ENCODE measurements at places on chromosomes 13 and 19. TPM values are rescaled to one million over a fixed set of nuclear protein-coding genes. Genes with fewer than 3 reads are reported as not detected.

GRCh38 chr19:47680858-47681332, 32.3 kb upstream of the EHD2 start:
- no peak for DNase-seq

GRCh38 chr13:113612607-113613006, 28.1 kb downstream of the TFDP1 start:
- no peak for DNase-seq

GRCh38 chr19:12828494-12828893, 5.9 kb downstream of the RTBDN start:
- DNase-seq, result no peak

- no peak for DNase-seq
Observed at GRCh38 chr13:46386392-46387063, 524 bp downstream of the RUBCNL start.

DNA sequence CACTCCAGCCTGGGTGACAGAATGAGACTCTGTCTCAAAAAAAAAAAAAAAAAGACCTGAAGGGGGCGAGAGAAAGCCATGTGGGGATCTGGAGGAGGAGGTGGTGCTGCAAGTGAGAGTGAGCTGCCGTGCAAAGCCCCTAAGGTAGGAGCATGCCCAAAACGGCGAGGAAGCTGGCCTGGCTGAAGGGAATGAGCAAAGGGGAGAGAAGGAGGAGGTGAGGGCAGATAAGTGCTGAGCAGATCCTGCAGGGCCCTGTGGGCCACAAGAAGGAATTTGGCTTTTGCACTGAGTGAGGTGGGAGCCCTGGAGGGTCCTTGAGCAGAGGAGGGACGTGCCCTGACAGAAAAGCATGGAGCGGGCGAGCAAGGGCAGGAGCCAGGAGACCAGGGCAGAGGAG, 19.4 kb upstream of the ADGRE5 start:
- no peak for DNase-seq

Gene CALR3
- total RNA-seq, result not detected

- no peak for DNase-seq
Observed at GRCh38 chr13:114229506-114229905, 5.2 kb upstream of the CDC16 start.

- no peak for DNase-seq
Observed at GRCh38 chr13:24670174-24670573, 10.0 kb upstream of the ATP12A start.

DNA sequence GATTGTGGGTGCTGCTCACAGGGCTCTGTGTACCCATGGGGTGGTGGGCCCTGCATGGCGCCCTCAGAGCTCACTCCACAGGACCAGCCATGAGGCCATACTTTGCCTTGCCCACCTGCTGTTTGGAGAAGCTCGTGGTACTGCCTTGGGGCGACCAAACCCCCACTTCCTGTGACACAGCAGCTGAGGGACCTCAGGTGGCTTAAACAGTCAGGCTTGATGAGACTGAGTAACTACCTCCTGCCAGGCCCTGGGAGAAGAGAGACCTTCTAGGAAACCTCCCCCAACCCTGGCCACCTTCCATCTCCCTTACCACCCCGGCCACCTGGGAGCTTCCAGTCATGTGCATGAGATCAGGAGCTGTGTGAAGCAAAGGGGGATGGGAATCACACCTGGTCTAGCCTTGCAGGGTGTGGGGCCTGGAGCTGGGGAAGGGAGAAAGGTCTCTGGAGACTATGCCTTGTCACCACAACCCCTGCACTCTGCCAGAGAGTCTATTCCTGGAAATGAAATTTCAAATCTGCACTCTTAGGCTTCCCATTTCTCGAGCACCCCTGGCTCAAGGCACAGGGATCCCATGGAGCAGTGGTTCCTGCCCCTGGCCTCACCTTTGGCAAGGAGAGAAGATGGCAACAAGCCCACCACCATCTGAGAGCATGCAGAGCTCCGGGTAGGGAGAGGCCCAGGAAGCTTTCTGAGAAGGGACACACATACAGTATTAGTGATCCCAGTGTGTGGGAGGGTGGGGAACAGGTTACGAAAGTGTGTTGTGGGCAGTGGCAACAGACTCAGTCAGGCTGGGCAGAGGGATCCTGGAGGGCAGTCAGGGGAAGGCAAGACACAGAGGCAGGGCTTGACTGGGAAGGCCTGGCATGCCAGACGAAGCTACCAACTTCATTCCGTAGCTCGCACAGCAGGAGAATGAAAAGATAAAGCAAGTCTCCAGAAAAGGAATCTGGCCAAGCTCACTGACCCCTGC, 125.0 kb downstream of the URI1 start:
- DNase-seq, result no peak

- no peak for DNase-seq
Observed at GRCh38 chr13:44259045-44260027, 114.3 kb upstream of the SERP2 start.

Gene LIM2
- not detected for total RNA-seq

GRCh38 chr13:40916207-40916998, 102.7 kb downstream of the ELF1 start:
- DNase-seq, result no peak

GRCh38 chr19:3274942-3275582, 50.6 kb downstream of the CELF5 start:
- DNase-seq, result no peak

Gene ZNF136
- 25.7 TPM for total RNA-seq

- no peak for DNase-seq
Observed at GRCh38 chr13:104530741-104531140, 1464.5 kb upstream of the SLC10A2 start.

Gene SIGLEC8
- total RNA-seq, result 0.82 TPM

Gene MUC16
- total RNA-seq, result not detected

- DNase-seq, result no peak
Observed at GRCh38 chr19:1904860-1905109, 414 bp upstream of the ADAT3 start.

GRCh38 chr19:49400029-49400428, 12.0 kb downstream of the KASH5 start:
- DNase-seq, result no peak

Gene RFPL4AL1
- total RNA-seq, result not detected

- no peak for DNase-seq
Observed at GRCh38 chr19:5133986-5134595, 165.2 kb downstream of the KDM4B start.

GRCh38 chr13:109572389-109572788, 214.0 kb downstream of the IRS2 start:
- no peak for DNase-seq

DNA sequence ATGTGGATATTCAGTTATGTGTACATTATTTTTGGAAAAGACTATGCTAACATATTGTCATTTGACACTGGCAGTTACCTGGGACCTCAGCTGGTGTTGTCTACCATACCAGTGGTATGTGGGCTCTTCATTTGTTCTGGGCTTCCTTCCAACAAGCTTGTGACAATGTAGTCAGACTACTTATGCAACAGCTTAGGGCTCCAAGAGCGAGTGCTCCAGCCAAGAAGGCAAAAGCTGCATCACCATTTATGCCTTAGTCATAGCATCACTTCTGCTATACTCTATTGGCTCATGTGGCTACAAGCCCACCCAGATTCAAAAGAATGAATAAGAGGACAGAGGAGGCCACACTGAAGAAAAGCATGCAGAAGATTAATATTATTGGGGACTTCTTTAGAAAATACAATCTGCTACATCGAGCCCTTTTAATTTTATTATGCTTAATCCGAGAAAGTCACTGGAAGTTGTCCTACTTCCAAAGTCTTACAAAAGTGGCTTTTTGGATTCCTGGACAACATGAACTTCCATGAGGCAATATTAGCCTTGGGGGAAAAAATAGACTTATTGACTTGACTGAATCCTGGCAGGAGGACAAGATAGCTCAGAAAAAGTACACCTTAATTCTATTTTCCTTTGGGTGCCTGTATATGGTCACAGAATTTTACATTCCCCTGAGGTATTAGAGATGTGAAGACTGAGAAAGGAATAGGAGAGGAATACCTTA, 529.4 kb upstream of the HTR2A start:
- no peak for DNase-seq

DNA sequence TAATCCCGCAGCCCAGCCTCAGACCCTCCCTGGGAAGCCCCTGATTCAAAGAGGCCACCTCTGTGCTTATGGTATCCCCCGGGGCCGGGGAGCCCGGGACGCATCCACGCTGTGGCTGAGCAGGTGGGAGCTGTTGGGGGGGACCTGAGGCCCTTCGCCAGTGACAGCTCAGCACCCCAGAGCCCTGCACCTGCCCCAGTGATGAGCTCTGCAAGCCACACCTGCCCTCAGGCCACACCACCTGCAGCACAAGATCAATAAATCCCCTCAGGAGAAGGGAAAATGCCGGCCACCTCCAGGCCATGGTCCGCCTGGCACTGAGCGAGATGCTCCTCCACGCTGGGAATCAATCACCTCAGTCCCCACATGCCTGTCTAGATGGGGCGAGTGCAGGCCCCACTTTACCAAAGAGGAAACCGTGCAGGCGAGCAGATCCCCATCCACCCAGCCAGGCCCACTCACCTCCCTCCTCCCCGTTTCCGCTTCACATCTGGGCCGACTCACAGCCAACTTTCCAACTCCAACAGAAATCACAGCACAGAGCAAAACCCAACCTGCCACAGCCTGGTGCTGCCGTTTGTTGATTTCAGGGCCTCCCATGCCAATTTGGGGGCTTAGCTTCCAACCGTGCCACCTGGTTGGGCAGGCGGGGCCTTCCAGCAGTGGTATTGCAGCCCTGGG, 12.8 kb downstream of the MOB3A start:
- DNase-seq, result no peak

Gene PSMC4
- total RNA-seq, result 99.9 TPM

- no peak for DNase-seq
Observed at GRCh38 chr19:39749981-39750380, 12.2 kb upstream of the CLC start.

Gene ZNF112
- total RNA-seq, result 28.1 TPM

DNA sequence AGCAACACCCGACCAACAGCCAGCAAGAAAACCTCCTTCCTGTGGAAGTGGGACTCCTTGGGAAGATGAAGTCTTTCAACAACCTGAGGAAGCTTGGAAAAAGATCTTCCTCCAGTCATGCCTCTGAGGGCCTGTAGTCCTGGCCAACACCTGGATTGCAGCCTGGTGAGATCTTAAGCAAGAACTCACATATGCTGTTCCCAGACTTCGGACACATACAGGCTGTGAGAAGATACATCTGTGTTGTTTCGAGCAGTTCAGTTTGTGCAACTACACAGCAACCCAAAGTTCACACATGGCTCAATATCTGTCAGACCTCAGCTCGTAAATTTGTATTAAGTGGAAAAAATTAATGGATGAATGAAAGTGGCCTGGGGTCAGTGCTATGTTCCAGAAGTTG, 65.1 kb upstream of the UBAC2 start:
- no peak for DNase-seq

DNA sequence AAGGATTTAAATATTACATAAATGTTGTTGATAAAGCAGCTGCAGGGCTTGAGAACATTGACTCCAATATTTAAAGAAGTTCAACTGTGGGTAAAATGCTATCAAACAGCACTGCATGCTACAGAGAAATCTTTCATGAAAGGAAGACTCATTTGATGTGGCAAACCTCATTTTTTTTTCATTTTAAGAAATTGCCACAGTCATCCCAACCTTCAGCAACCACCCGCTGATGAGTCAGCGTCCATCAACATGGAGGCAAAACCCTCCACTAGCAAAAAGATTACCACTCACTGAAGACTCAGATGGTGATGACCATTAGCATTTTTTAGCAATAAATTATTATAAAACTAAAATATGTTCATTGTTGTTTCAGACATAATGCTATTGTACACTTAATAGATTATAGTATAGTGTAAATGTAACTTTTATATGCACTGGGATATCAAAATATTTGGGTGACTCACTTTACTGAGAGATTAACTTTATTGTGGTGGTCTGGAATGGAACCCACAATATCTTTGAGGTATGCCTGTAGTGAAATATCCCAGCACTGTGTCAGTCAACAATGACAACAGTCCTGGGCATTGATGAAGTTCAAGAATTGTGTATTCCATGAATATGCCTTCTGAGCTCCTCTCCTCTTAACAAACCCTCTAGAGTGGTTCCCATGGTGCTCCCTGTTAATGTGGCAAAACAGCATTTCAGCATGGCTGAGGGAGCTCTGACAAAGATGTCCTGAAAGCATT, 52.4 kb upstream of the SOX21 start:
- no peak for DNase-seq

- no peak for DNase-seq
Observed at GRCh38 chr13:100388923-100389322, 199.7 kb downstream of the GGACT start.

- DNase-seq, result no peak
Observed at GRCh38 chr13:110332750-110333149, 25.7 kb downstream of the COL4A2 start.

Gene PDE4C
- 1.2 TPM for total RNA-seq

DNA sequence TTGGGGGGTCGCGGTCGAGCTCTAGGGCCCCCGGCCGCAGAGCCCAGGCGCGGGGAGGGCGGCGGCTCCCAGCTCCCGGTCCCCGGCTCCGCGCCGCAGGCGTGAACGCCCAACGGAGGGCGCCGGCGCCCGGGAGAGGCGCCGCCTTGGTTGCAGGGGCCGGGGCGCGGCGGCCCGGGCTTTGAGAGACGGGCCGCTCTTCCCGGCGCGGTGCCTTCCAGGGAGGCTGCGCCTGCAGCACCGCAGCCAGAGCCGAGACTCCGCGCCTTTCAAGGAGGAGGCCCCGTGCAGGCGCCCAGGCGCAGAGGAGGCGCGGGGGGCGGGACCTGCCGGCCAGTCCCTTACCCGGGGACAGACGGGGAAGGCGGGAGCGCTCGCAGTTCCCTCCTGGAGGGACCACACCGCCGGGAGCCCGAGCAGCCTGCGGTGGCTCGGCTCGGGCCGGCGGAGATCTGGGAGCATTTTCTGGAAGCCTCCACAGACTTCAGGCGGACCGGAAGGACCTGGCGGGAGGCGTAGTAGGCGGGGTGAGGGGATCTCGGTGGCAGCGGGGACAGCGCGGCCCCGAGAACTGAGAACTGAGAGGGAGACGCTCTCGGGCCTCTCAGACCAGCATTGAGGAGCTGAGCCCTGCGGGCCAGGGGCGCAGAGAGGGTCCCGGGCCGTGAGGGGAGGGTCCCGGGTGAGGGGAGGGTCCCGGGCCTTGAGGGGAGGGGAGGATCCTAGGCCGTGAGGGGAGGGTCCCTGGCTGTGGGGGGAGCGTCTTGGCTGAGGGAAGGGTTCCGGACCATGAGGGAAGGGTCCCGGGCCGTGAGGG, 25.5 kb upstream of the MCF2L start:
- peak; percentile 54 for DNase-seq

DNA sequence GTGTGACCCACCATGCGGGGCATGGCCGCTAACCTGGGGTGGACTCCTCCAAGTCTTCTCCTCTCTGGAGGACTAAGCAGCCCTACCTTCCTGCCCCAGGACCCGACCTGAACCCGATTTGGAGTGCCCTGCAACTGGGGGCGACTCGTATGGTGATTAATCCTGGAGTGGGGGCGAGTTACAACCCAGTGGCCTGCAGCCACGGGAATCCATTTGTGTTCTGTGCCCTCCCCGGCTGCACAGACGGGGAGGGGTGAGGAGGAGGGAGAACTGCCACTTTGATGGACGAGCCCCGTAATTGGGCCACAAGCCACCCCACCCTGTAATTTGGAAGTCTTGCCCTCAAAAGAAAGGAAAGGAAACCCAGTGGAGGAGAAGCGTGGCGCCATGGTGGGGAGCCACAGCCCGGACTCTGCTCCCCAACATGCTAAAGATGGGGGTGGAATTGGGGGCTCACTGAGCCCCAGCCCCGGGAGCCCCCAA, 18.0 kb downstream of the PRR36 start:
- peak; percentile 28 for DNase-seq

- DNase-seq, result no peak
Observed at GRCh38 chr13:54890976-54891375, 1862.4 kb downstream of the OLFM4 start.

Gene CYP2A7
- total RNA-seq, result not detected

Gene NXNL1
- not detected for total RNA-seq
